Kidney (tissue), 22 donors: ENCODE measurements at places on chromosomes 7 and 10.

DNA sequence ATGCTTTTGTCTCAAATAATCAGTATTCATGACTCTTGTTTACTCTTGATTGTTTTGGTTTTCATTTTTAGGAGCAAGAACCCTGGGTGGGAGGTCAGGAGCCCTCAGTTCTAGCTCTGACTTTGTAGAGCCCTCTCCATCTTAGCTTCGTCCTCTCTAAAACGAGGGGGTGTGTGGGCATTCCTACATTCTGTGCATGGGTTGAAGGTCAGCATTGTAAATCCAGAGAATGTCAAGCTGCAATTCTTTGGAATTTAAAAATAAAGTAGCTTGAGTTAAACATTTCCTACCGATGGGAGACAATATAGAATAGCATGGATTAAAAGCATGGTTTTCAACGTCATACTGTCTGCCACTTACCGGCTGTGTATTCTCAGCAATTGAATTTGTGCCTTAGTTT, 128.3 kb downstream of the PRPF18 start:
- DNase-seq: peak; percentile 82

- no peak for DNase-seq
Measured at GRCh38 chr10:99224766-99225165, 10.9 kb downstream of the HPSE2 start.

DNA sequence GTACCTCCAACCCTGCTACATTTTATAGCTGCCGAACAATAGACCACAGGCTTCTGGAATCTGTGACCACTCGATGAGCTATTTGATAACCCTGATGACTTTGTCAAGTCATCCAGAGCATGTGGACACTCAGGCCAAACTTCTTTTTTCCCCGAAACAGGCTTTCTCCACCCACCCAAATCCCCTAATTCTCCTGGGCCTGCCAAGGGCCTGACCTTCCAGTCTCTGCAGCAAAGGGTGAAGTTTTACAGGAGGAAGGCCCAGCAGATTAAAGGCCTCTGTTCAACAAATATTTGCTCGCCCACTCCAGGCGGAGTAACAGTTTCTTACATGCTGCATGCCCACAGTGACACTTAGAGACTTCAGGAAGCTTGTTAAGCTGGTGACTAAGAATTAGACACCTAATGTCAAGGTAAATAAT, 2.0 kb downstream of the JCAD start:
- DNase-seq: peak; percentile 25

DNA sequence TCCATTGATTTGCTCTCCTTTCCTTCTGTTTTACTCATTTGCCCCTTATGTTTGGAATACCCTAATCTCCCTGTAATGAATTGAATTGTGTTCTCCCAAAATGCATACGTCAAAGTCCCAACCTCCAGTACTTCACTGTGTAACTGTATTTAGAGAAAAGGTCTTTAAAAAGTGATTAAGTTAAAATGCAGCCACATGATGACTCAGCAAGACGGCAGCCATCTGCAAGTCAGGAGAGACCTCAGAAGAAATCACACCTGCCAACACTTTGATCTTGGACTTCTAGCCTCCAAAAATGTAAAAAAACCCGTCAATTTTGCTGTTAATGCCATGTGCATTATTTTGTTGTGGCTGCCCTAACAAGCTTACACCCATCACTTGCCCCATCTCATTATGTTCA, 85.3 kb upstream of the PCLO start:
- DNase-seq: no peak

DNA sequence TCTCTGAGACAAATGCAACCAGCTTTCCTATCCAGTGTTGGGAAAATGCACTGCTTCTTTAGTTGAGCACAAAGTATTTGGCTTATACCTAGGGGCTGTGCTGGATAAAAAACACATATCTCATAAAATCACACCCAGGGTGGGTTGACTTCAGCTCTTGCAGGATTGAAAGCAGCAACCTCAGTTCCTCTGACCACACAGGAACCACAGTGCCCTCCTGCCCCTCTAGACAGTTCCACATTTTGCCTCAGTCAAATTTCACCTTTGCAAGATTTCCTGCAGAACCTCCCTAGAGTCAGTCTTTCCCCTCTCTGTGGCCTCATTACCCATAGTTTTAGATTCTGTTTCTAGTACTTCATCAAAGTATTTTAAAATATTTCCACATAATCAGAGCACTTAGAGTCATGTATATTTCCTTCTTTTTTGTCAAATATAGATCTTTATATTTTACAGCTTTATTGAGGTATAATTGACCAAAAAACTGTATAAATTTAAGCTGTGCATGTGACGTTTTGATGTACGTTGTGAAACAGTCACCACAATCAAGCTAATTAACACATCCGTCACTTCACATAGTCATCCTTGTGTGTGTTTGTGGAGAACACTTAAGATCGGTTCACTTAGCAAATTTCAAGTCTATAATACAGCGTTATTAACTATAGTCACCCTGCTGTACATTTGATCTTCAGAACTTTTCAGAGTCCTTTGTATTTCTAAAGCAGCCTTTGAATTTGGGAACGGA, 37.0 kb upstream of the EGR2 start:
- DNase-seq: no peak

GRCh38 chr7:4164556-4164955, 517.5 kb upstream of the FOXK1 start:
- DNase-seq: no peak

- peak; percentile 33 for DNase-seq
Measured at GRCh38 chr7:139909379-139910050, 80.5 kb downstream of the TBXAS1 start.

- DNase-seq: no peak
Measured at GRCh38 chr10:50384898-50385297, 133.6 kb upstream of the ASAH2 start.

DNA sequence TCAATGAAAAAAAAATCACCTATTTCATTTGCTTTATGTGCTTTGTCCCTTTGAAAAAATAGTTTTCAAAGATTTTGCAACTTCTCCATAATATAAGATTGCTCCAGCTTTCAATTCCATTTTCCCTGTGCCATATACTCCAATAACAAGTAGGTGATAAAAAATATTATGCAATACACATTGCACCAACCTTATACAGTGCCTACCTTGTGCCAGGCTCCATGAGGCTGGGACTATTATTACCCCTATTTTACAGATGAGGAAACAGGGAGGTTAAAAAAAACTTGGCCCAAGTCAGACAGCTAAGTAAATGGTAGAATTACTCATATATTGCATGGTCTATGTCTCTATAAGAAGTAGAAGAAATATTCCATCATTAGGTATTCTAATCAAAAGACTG, 57.8 kb downstream of the BRAF start:
- DNase-seq: no peak

DNA sequence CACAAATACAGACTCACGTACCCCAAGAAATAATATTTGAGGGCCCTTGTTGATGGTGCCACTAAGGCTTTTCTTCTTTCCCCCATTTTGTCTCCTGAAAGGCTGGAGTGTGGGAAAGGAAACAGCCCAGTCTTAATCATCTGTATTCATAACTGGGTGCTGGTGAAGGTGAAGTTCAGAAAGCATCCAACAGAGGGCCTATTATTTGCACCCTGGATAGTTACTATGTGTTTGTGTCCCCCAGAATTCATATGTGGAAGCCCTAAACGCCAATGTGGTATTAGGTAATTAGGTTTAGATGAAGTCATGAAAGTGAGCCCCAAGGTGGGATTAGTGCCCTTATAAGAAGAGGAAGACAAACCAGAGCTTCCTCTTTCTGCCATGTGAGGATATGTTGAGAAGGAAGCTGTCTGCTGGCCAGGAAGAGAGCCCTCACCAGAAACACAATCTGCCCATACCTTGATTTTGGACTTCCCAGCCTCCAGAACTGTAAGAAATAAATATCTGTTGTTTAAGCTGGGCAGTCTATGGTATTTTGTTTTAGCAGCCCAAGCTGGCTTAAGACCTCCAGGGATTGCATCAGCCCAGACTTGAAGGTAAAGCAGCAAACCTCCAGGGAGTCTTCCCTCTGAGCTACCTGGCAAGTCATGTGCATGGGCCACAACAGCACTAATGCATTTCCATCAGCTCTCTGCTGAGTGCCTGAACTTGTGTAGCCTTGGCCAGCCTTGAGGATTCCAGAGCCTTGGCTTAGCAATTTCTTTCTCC, 90.0 kb upstream of the ADRB1 start:
- DNase-seq: no peak

DNA sequence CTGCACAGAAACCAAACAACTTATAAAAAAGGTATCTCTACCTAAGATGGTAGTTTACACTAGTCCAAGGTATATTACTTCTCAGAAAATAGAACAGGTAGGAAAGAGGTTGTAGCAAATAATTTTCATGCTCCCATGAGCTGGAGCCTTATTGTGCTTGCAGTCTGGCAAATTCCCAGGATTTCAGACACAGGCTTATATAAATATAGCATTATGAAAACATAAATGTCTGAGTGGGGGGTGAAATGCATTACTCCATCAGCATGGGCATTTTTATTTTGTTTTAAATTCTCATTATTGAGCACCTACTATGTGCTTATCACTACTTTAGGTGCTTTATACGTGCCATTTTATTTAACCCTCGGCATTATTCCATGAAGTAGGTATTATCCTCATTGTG, 83.0 kb upstream of the PHYHIPL start:
- DNase-seq: no peak

- no peak for DNase-seq
Measured at GRCh38 chr10:16965740-16966447, 148.7 kb upstream of the RSU1 start.

GRCh38 chr10:132158122-132158741, 28.5 kb upstream of the DPYSL4 start:
- DNase-seq: no peak

- DNase-seq: peak; percentile 50
Measured at GRCh38 chr7:34823650-34824258, 165.7 kb downstream of the NPSR1 start.

GRCh38 chr10:27241010-27241651, 534 bp upstream of the ACBD5 start:
- peak; percentile 42 for DNase-seq

DNA sequence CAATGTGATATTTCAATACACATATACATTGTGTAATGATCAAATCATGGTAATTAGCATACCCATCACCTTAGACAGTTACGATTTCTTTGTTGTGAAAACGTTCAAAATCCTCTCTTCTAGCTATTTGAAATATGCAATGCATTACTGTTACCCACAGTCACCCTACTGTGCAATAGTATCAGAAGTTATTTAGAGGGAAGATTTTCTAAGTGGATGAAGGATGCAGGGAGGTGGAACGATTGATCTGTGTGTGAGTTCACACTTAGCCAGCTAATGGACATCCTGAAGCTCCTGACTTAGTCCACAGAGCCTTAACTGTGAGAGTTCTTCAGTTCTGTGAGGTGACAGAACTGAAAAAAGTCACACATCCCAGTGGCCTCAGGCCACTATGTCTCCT, 97.2 kb upstream of the LAMB4 start:
- DNase-seq: no peak

GRCh38 chr10:45254892-45255291, 60.5 kb downstream of the OR13A1 start:
- DNase-seq: no peak

- DNase-seq: no peak
Measured at GRCh38 chr10:44415121-44415520, 30.2 kb upstream of the CXCL12 start.

GRCh38 chr7:87574630-87575029, 26.1 kb downstream of the ABCB1 start:
- no peak for DNase-seq

DNA sequence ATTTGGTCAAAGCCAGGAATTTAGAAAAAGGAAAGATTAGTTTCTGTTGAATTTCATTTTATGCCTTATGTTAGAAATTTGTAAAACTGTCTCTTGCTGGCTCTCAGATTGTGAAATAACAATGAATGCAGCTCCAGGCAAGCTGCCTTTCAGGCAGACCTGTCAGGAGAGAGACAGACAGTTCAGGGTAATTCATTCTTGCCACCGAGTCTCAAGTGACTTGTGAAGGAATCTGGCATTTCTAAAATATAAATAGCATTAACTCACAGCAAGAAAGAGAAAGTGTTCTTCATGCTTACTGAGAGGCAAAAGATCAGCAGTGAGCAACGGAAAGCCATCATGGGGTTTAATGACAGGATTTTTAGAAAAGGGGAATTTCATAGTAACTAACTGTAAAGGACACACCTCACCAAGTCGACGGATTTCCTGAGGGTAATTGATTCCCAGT, 442.3 kb upstream of the AKR1E2 start:
- no peak for DNase-seq

GRCh38 chr10:103238506-103239252, 7.0 kb upstream of the RPEL1 start:
- DNase-seq: peak; percentile 67

GRCh38 chr7:123795917-123796316, 47.1 kb upstream of the WASL start:
- no peak for DNase-seq

- DNase-seq: no peak
Measured at GRCh38 chr10:58150290-58150689, 117.4 kb downstream of the IPMK start.

- DNase-seq: no peak
Measured at GRCh38 chr7:136012238-136012637, 35.1 kb upstream of the MTPN start.

GRCh38 chr7:91520645-91521044, 256.4 kb downstream of the FZD1 start:
- no peak for DNase-seq

- no peak for DNase-seq
Measured at GRCh38 chr7:20241911-20242261, 24.7 kb upstream of the MACC1 start.

- DNase-seq: no peak
Measured at GRCh38 chr10:13661256-13661655, 74.5 kb downstream of the PRPF18 start.

GRCh38 chr10:118286051-118286838, 55.9 kb downstream of the FAM204A start:
- DNase-seq: no peak

DNA sequence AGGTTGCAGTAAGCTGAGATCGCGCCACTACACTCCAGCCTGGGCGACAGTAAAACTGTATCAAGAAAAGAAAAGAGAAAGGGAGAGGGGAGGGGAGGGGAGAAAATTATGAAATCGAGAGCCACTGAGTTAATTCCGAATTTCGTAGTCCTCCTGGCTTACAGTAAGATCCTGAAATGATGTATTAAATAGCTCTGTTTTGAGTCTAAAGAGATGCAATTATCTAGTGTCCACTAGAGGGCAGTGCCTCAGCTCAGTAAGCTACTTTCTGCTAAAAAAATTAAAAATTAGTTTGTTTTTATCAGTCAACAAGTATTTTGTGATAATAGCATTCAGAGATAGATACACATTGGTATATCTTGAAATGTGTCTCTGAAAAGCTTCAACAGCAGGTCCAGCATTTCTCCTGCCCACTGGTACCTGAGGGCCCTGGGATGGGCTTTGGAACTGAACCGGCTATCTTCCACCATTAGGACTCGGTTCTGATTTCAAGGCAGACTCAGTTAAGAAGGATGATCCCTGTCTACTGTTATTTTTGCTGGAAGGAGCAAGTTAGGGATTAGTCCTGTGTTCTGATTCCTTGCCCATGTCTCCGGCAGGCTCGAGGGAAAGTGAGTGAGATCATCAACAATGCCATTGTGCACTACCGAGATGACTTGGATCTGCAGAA, 19.5 kb downstream of the TSPAN33 start:
- no peak for DNase-seq

- DNase-seq: no peak
Measured at GRCh38 chr7:131341690-131342089, 14.0 kb downstream of the MKLN1 start.

GRCh38 chr10:29501692-29502091, 133.1 kb downstream of the SVIL start:
- DNase-seq: no peak
